ENCODE measurements at places on chromosomes 12 and 14. TPM values are rescaled to one million over a fixed set of nuclear protein-coding genes. Genes with fewer than 3 reads are reported as not detected.

DNA sequence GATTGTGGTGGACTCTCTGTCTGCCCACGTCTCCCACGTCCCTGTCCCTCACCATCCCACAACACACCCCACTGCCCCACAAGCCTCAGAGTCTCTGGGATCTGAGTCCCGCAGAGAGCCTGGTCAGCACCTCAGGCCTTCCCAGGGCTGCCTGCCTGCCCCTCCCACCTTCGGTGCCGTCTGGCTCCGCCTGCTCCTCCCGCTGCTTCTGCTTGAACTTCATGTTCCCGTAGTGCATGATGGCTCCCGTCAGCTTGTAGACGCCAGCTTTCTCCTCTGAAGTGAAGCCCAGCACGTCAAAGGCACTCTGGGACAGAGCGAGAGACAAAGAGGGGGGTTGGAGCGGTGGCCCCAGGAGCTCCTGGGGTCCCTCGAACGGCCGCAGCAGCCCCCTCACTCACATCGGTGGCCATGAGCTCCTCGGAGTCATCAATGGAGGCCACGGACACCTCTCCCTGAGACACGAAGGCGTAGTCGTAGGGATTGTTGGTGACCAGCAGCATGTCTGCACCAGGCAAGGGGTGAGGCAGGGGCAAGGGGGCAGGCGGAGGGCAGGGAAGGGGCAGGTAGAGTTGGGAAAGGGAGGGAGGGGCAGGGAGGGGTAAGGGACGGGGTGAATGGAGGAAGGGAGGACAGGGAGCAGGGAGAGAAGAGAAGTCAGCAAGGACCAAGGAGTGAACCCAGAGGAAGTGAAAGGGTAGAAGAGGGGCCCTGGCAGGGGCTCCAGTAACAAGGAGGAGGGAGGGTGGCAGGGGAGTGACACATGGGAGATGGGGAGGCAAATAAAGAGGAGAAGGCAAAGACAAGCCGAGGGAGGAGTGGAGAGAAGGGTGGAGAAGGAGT lies 5.6 kb downstream of the MYH6 start:
- DNase-seq, result no peak

GRCh38 chr12:131896080-131896810 lies 1.8 kb downstream of the ULK1 start:
- DNase-seq, result peak; percentile 77

DNA sequence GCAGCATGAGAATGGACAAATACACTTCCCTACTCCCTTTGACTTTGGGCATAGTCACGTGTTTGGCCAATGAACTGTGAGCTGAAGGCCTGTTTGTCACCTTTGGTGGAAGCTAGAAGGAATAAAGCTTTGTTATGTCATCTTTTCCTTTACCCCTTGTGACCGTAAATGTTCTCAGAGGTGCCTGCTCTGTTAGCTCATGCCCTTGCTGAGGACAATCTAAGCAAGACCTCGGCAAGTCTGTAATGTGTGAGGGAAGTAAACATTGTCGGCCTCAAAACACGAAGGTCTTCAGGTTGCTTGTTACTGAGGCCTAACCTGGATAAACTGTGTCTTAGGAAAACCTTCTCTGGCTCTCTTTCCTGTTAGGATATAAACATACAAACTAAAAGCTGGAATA lies 354.2 kb downstream of the TMEM132D start:
- DNase-seq, result no peak

Gene PLEK2
- total RNA-seq, result 126 TPM

DNA sequence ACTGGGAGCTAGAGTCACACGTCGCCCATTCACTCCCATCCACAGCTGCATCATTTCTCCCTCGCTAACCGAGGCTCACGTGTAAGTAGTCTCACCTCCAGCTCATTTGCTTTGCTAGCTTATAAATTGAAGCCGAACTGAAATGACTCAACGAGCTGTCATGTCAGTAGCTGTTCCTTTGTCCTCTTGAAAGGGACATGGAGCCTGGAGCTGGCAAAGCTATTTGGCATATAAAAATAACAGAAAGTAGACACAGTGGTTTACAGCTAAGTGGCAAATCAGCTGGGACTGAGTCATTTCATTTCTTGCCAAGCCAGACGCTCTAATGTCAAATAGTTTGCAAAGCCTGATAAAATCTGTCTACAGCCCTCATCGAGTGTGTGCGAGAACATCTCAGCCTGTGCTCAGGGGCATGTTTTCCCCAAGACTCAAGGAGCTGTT lies 114.4 kb upstream of the TMEM233 start:
- no peak for DNase-seq

Gene FZD10
- 0.05 TPM for total RNA-seq

Gene CELA1
- not detected for total RNA-seq
